ENCODE measurements at places on chromosomes 13 and 19.
A peak's percentile ranks its signal among the peaks of the same experiment; 100 is the strongest.

GRCh38 chr19:50658441-50659317 is 9.4 kb downstream of the C19orf81 start:
- DNase-seq = peak; percentile 71

- no peak for DNase-seq
These were observed 396.9 kb downstream of the IRS2 start for GRCh38 chr13:109389456-109389855.

- DNase-seq = no peak
These were observed 7.2 kb downstream of the RPL36 start for GRCh38 chr19:5697022-5697889.

- no peak for DNase-seq
These were observed 265.9 kb downstream of the MYO16 start for GRCh38 chr13:108895220-108895704.

GRCh38 chr13:38819053-38819452 is 132.2 kb downstream of the FREM2 start:
- no peak for DNase-seq

DNA sequence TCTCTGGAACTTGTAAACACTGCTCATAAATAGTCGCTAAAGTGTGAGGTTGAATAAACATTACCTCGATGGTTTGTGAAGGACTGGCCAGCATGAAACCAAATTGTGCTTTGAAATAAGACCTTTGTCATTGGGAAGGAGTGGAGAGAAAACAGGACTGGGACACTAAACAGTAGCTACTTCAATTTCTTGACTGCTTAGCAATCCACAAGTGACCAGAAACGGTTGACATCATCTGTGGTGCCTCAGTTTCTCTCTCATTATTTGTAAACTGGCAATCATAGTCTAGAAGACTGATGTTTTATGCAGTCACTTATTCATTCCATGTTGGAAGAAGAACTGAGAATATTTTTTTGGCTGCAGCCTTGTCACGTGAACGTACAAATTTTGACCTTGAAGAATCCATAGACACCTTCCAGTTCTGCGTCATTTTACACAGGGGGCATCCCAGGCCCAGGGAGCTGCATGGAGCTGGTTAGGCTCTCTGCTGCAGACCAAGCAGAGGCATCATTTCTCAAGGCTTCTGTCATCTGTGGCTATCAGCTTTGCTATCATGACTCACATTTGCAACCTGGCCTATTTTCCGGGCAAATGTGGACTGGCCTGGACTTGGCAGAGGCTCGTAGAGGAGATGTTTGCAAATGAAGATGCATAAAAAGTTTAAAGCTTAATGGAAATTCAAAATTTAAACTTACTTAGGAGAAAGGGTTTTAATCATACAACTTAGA is 391.8 kb downstream of the FGF9 start:
- no peak for DNase-seq

- DNase-seq = no peak
These were observed 155.7 kb downstream of the SLC7A1 start for GRCh38 chr13:29439601-29440388.

DNA sequence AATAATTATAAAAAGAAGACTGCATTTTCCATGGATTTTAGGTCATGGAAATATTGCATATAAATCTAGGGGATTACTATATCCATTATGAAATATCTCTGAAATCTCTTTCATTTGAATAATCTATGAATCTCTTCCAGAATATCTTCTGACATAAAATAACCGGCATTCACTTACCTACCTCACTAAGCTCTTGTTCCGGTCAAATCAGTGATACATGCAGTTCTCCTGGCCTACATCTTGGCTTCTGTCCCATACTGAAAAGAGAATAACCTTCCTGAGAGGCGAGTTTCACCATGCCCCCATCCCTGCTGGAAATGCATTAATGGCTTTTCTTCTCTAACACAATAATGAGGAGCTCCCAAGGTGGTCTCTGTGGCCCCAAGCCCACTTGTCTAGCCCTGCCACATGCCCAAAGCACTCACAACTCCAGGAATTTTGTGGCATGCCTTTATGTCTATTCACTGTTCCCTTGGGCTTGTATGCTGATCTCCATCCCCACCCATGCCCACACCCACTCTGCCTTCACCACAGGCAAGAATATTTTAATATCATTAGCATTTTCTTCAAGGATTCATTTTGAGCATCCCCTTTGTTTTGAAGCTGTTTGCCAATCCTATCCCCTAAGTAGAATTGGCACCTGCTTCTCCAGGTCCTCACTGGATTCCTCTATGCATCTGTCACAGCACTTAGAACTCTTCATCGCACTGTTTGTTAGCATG is 401.6 kb downstream of the COG6 start:
- no peak for DNase-seq

GRCh38 chr13:101915755-101916107 is 463.3 kb downstream of the ITGBL1 start:
- DNase-seq = no peak

DNA sequence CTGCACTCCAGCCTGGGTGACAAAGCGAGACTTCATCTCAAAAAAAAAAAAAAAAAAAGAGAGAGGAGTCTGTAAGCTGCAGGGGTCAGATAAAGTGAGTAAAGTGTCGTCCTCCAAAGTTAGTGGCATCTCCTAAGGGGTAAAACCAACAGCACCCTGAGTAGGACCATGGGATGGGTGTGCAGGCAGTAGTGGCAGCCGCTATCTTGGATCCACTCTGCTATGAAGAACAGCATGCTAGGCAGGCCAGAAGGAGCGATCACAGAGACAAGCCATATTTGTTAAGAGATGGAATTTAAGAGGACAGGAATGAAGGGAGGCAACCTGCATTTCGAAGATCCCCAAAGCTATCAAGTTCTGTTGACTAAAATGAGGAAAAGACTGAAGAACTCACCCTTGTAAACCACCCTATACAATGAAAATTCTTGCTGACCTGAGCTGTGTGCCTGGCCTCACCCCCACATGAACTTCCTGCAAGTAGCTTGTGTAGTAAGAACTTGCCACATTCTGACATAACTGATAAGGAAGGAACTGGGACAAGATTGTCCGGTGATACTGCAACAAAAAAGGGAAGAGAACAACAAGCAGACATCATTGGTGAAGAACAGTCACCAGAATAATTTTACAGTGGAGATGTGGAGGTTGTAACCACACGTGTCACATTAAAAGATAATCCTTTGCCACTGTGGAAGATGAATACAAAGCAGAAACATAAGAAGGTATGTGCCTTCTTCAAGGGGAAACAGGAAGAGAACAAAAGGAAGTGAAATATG is 16.2 kb downstream of the DPY19L3 start:
- DNase-seq = no peak

DNA sequence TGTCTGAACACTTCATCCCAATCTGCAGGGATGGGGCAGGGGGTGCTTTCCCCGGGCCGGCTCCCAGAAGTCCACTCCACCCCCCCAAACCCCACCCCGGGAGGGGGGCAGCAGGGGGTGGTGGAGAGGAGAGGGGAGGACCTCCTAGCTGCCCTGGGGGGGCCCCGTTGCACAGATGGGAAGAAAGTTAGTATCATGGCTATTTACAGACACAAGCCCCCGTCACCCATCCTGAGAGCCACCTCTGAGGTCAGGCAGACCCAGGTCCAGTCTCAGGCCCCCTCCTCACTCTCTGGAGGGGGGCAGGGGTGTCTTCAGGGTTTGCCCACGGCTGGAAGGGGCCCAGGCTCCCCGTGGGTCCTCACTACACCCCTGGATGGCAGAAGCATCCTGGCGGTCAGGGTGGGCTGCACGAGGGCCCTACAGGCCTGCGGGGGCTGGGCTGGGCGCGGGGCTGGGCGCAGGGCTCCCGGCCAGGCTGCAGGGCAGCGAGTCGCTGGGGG is 5.8 kb upstream of the REXO1 start:
- DNase-seq = no peak

GRCh38 chr13:28641600-28641926 is 17.4 kb upstream of the POMP start:
- DNase-seq = no peak

GRCh38 chr13:100808330-100809128 is 133.9 kb upstream of the TMTC4 start:
- DNase-seq = no peak

GRCh38 chr13:107518780-107519179 is 696.6 kb downstream of the LIG4 start:
- DNase-seq = no peak

DNA sequence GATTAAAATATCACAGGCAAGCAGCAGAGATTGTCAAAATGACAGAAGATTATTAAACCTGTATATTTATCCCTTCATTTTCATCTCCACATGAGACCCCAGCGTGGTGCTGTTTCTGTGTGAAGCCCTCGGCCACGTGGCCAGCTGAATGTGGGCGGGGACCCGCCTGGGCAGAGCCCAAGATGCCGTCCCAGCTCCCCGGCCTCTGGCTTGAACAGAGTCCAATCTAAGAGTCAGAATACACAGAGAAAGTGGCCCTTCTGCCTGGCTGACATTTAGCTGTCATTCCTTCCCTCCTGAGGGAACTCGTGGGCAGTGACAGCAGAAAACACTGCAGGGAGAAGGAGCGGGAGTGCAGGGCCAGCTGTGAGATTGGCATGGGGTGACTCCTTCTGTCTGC is 34.9 kb upstream of the UQCRFS1 start:
- no peak for DNase-seq

GRCh38 chr19:56839652-56840450 is 675 bp downstream of the PEG3 start:
- no peak for DNase-seq

- DNase-seq = no peak
These were observed 485.2 kb downstream of the ZNF536 start for GRCh38 chr19:30857388-30857787.

GRCh38 chr19:676339-677105 is at the start of gene FSTL3:
FSTL3 (plus strand) TSS chr19:676392; CDS start chr19:676424, 32 bp downstream.
- DNase-seq = no peak

DNA sequence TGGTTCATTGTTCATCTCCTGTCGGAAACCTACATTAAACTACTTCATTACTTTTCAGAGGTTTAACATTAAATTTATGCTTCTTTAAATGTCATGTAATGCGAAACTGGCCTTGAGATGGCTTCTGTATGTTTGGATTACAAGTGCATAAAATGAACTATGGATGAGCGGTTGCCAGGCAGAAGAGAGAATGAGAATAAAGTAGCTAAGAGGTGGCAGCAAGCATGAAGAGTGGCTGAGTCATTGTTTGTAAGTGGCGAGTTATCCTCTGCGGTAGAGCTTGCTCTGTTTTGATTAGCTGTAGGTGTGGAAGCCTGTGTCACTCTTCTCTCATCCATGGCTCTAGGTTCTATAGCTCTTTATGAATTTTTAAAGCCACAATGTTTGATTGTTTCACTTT is 1139.6 kb upstream of the PCDH9 start:
- no peak for DNase-seq

GRCh38 chr19:58326501-58326913 is 287 bp upstream of the ZSCAN22 start:
- no peak for DNase-seq

GRCh38 chr19:36987091-36987490 is 71.0 kb downstream of the ZNF568 start:
- no peak for DNase-seq

GRCh38 chr19:16575861-16576689 is 3.9 kb upstream of the SLC35E1 start:
- no peak for DNase-seq

DNA sequence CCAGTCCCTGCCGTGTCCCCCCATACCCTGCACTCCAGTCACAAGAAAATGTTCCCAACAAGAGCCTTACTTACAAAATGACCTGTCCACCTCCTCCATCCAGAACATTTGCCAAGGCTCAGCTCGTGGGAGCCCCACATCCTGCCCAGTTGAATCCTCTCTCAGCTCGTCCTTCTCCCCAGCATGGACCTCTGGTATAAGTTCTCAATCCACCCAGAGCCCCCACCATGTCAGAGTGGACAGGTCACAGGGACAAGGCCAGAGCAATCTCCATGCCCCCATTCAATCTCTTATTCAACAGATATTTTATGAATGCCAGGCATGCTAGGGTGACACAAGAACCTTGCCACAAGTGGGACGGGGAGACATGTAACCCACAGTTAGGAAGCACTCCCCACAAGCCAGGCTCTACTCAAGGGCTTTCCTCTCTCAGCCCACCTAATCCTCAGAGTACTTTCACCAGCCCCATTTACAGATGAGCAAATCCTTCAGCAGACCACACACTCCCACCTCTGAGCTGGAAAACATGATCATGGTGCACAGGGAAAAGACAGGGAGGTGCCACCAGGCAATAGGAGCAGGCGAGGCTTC is 15.1 kb downstream of the DEDD2 start:
- DNase-seq = no peak

DNA sequence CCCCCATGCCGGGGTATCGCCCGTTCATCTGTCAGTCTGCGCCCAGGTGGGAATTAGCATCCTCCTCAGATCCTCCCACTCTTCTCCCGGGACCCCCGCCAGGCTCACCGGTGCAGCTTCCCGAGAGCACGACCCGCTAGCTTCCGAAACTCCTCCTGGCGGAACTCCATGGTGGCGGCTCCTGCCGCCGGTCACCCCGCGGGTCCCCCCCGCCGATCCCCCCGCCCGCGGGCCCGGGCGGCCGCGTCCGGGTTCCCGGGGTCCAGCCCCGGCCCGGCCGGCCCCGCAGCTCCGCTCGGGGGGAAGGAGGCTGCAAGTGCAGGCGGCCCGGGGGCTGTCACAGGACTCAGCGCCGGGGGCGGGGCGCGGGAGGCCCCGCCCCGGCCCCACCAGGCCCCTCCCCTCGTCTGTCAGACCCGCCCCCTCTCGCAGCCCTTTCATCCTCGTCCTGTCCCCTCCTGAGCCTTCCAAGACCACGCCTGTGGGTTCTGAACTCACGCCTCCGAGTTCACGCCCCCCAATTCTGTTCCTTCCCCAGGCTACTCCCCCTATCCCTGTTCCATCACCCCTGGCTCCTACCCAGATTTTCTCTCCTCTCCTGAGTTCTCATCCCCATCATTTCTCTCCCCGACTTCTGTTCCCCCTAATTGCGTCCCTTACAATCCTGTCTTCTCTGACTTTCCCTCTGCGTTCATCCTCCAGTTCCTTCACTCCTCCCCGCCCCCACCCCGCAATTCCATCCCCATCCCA is at the start of gene SLC17A7:
SLC17A7 (minus strand) TSS at position 318 of the 750 bp plus-strand sequence; CDS start at position 170, 148 bp downstream.
- no peak for DNase-seq

- no peak for DNase-seq
These were observed 7.7 kb upstream of the NANOS2 start for GRCh38 chr19:45922281-45922680.

DNA sequence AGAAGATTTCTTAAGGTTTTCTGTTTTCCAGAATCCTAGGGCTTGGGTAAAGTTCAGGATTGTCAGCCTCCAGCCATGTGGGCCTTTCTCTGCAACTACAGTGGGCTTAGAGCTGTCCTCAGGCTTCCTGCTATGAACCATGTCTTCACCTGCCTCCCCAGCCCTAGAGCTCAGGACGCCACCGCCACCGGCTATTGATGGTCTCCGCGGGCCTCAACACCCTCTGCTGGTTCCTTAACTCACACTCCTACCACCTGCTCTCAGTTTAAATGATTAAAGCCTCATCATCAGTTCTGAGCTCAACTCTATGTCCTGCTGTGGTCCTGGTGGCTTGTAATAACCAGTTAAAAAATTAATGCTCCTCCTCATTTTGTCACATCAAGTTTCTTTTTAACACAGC is 221.0 kb downstream of the EFNB2 start:
- DNase-seq = no peak

- no peak for DNase-seq
These were observed 706.4 kb upstream of the KLHL1 start for GRCh38 chr13:70814684-70815083.

GRCh38 chr13:19289180-19289579 is 107.6 kb upstream of the TUBA3C start:
- no peak for DNase-seq

- no peak for DNase-seq
These were observed 319.7 kb upstream of the TSHZ3 start for GRCh38 chr19:31668921-31669320.

- no peak for DNase-seq
These were observed 298.3 kb downstream of the DIAPH3 start for GRCh38 chr13:59865398-59865797.

- no peak for DNase-seq
These were observed 191.3 kb downstream of the KLF5 start for GRCh38 chr13:73250061-73250460.

Measured in stimulated activated CD4-positive, alpha-beta T cell treated with anti-CD3 and anti-CD28 coated beads, TNF-alpha, amount 100 ng/mL, for 24 hours (primary cell).